Caco-2 (cell line): ENCODE measurements at places on chromosomes 5 and 9. TPM values are rescaled to one million over a fixed set of nuclear protein-coding genes. Genes with fewer than 3 reads are reported as not detected.

SHLD3 gene
- total RNA-seq, result 4.3 and 4.7 TPM in 2 replicates

DNA sequence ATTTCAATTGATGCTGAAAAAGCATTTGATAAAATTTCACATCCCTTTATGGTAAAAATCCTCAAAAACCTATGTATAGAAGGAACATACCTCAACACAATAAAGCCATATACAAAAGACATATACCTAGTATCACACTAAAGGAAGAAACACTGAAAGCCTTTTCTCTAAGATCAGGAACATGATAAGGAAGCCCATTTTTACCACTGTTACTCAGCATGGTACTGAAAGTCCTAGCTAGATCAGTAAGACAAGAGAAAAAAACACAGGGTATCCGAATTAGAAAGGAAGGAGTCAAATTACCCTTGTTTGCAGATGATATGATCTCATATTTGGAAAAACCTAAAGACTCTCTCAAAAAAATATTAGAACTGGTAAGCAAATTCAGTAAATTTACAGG, 350.2 kb upstream of the PDE4D start:
- no peaks in the 10 kb centered on the region for H3K27me3 ChIP-seq
- H3K4me1 ChIP-seq, result no peaks in the 10 kb centered on the region
- H3K36me3 ChIP-seq, result no peaks in the 10 kb centered on the region
- H3K27ac ChIP-seq, result no peak overlapping the region
- no peak for DNase-seq

DNA sequence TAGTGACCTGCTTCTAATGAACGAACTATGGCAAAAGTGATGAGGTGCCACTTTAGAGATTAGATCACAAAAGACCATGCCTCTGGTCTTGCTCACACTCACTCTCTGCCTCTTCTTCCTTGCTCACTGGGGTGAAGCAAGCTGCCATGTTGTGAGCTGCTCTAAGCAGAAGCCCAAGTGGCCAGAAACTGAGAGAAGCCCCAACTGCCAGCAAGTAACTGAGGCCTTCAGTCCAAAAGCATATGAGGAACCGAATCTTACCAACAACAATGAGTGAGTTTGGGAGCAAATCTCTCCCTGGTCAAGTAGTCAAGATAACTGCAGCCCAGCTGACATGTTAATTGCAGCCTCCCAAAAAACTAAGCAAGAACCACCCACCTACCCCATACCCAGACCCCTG, 126.0 kb upstream of the ACO1 start:
- H3K4me1 ChIP-seq, result no peaks in the 10 kb centered on the region
- H3K27ac ChIP-seq, result no peak overlapping the region
- no peak overlapping the region for H3K4me3 ChIP-seq
- H3K36me3 ChIP-seq, result no peaks in the 10 kb centered on the region
- no peak for DNase-seq

SNAPC4 gene
- total RNA-seq, result 15.3 and 17.2 TPM in 2 replicates

- no peak for DNase-seq
- no peaks in the 10 kb centered on the region for H3K36me3 ChIP-seq
- H3K27me3 ChIP-seq, result no peaks in the 10 kb centered on the region; the same call in 1 of the 2 replicates
- H3K4me1 ChIP-seq, result no peaks in the 10 kb centered on the region
- H3K4me3 ChIP-seq, result no peak overlapping the region
- H3K27ac ChIP-seq, result no peak overlapping the region
Measured at GRCh38 chr5:59798862-59799667, 94.5 kb downstream of the PDE4D start.

- H3K4me1 ChIP-seq, result peaks cover 7% of the 10 kb centered on the region; the same call in 1 of the 2 replicates
- H3K27ac ChIP-seq, result no peak overlapping the region
- no peaks in the 10 kb centered on the region for H3K27me3 ChIP-seq
- no peak for DNase-seq
- H3K36me3 ChIP-seq, result no peaks in the 10 kb centered on the region
Measured at GRCh38 chr5:116084287-116084691, 536 bp upstream of the COMMD10 start.

GRCh38 chr5:145341842-145342241, 493.3 kb downstream of the PRELID2 start:
- no peak overlapping the region for H3K4me3 ChIP-seq
- H3K27ac ChIP-seq, result no peak overlapping the region
- H3K4me1 ChIP-seq, result no peaks in the 10 kb centered on the region
- H3K36me3 ChIP-seq, result no peaks in the 10 kb centered on the region
- H3K27me3 ChIP-seq, result no peaks in the 10 kb centered on the region

- DNase-seq, result no peak
- no peak overlapping the region for H3K27ac ChIP-seq
- peaks cover 14% of the 10 kb centered on the region for H3K4me1 ChIP-seq
- H3K27me3 ChIP-seq, result no peaks in the 10 kb centered on the region
- no peaks in the 10 kb centered on the region for H3K36me3 ChIP-seq
Measured at GRCh38 chr5:36703245-36703860, 96.9 kb downstream of the SLC1A3 start.

- H3K4me3 ChIP-seq, result no peak overlapping the region
- no peak overlapping the region for H3K27ac ChIP-seq
- no peaks in the 10 kb centered on the region for H3K27me3 ChIP-seq
- H3K36me3 ChIP-seq, result no peaks in the 10 kb centered on the region
- DNase-seq, result no peak
Measured at GRCh38 chr5:65708145-65708544, 13.8 kb downstream of the SGTB start.
